ENCODE measurements at places on chromosomes 6 and 20.

- no peak for DNase-seq
Observed at GRCh38 chr6:145529582-145529981, 205.7 kb downstream of the EPM2A start.

DNA sequence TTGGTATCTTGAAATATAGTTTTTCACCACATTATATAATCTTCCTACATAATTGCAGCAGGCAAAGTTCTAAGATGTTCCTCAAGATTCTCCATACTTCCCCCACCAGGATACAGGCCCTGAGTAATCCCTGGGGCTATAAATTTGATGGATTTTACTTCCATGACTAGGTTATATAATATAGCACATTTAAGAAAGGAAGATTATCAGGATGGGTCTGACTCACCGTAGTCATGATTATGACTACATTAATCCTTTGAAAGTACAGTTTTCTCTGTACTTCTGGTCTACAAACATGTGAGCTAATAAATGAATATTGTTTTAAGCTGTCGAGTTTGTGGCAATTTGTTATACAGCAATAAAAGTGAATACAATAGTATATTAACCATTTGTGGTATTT, 122.5 kb downstream of the MACROD2 start:
- DNase-seq: no peak

DNA sequence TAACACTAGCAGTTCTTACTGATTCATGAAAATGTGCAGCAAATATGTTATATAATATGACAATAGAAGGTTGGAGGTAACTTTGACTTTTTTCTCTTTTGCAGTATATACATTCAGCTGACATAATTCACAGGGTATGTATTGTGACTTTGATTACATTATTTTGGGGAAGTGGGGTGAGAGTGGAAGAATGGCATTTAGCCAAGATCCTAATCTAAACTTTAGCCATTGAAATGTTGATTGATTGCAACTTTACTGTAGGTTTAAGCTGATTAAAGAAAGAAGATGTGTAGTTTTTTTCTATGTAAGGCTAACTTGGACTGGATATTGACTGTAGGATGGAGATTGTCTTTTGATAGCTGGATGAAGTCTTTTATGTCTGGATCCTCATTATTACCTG, 46.0 kb downstream of the MAPK14 start:
- no peak for DNase-seq

GRCh38 chr6:76840865-76841264, 622.4 kb downstream of the HTR1B start:
- DNase-seq: no peak

DNA sequence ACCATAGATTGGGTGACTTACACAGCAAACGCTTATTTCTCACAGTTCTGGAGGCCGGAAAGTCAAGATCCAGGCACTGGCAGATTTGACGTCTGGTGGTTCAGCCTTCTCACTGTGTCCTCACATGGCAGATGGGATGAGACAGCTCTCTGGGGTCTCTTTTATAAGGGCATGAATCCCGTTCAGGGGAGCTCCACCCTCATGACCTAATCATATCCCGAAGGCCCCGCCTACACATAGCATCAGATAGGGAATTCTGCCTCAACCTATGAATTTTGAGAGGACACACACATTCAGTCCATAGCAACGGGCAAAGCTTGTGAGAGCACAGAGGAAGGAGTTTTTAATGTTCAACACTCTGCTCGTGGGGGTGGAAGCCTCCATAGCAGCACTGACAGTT, 27.5 kb downstream of the DAAM2 start:
- no peak for DNase-seq

- peak; percentile 59 for DNase-seq
Observed at GRCh38 chr6:26233649-26234420, 131.2 kb upstream of the BTN3A2 start.

DNA sequence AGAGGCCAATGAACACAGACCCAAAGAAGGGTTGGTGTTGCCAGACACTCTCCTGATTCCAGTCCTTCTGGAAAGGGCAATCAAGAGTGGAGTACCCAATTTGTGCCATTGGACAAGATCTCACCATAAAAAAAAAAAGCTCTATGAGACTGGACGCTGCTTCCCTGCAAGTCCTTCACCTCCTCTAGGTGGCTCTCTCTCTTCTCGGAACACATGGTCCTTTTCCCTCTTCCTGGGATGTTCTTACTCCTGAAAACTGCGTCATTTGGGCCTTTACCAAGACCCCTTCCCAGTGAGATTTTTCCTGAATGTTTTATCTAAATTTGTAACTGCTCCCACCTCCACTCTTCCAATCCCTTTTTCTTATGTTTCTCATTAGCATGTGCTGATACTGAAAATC, 280.8 kb downstream of the FOXA2 start:
- DNase-seq: no peak

GRCh38 chr6:19298421-19298820, 538.7 kb upstream of the ID4 start:
- no peak for DNase-seq

GRCh38 chr6:6659600-6660327, 71.2 kb downstream of the LY86 start:
- no peak for DNase-seq
